Iris pigment epithelial cell (primary cell): ENCODE measurements at places on chromosomes 12 and 14.

DNA sequence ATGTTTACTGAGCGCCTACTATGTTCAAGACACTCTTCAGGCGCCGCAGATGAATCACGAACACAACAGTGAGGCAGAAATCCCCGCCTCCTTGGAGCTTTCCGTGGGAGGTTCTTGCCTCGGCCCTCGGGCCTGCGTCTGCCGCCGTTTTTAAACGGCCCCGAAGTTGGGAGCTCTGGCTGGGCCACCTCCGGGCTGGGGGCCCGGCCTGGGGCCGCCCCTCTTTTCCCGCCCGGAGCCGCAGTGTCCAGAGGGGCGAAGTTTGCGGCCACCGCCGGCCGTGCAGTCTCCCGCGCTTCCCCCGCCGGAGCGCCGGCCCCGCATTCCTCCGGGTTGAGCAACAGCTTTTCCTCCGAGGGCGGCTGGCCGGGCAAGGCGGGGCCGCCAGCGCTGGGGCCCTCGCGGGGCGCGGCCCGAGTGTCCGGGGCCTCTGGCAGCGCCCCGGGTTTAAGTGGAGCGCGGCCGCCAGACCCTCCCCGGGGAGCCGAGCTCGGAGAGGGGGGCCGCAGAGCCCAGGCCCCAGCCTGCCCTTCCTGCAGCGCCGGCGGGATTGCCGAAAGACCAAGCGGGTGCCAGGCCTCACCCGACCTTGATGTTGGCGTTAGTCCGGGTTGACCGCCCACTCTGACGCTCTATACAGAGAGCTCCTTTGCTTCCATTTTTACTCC is 18.7 kb upstream of the CTDSP2 start:
- peak; percentile 90 for DNase-seq

DNA sequence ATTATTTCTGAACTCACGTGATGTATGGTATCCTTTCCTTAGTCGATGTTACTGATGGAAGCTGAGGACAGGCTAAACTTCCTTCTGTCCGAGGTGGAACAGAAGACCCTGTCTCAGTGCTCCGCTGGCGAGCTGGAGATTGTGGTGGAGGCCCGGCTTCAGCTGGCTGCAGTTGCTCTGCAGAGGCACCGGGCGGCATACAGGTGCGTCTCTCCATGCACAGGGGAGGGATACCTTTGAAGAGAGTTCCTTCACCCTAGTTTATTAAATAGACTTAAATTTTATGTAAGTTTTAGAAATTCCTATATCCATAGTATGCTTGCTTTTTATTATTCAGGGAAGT is 186.7 kb upstream of the NEDD1 start:
- no peak for DNase-seq

- peak; percentile 82 for DNase-seq
These were observed 19.6 kb upstream of the ATP5MC2 start for GRCh38 chr12:53695152-53696145.

GRCh38 chr12:132395192-132395907 is 66.0 kb upstream of the GALNT9 start:
- DNase-seq = no peak

GRCh38 chr14:58633831-58634230 is 3.9 kb upstream of the DACT1 start:
- no peak for DNase-seq

- DNase-seq = no peak
These were observed 1318.4 kb downstream of the TMEM121 start for GRCh38 chr14:106844608-106845285.

DNA sequence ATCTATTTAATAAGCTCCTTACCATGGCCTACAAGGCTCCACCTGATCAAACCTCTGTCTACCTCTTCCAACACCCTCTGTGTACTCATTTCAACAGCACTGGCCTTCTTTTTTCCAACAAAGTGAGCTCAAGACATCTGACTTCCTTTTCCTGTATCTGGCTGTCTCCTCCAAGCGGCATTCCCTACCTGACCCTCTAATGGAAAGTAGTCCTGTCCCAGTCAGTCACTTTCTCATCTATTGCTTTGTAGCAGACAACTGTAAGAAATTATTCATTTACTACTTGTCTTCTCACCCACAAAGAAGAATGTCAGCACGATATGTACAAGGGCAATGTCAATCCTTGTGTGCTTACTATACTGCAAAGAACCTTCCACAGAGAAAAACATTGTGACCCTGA is 149.6 kb downstream of the MED13L start:
- DNase-seq = no peak

DNA sequence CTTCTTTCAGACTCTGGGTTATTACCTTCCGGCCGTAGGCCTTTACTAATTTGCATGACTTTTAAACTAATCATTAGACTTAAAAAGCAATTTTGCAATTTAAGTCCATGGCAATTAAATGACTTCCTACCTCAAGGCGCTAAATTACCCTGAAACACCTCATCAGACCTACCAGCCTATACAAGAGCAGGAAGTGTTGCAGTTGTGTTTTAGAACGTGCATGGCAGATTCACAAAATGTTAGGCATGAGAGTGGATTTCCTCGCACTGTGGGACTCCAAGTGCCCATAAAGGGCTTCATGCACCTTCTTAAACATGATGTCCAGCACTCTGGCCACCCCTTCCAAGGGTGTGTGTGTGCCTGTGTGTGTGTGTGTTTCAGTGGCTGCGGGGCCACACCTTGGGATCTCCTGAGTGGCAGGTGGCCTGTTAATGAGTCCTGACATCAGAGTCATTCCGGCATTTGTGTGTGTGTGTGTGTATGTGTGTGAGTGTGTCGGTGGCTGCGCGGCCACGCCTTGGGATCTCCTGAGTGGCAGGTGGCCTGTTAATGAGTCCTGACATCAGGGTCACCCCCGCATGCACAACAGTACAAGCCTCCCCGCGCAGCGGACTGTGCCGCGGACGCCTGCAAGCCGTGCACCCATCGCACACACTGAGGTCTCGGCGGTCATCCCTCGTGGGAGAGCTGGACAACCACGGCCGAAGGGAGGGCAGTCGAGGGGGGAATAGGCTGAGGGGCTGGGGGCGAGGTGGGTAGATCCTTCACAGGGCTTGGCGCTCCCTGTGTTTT is 900 bp downstream of the C2CD5 start:
- DNase-seq = peak; percentile 20

GRCh38 chr12:78386871-78387270 is 477.7 kb upstream of the SYT1 start:
- no peak for DNase-seq

DNA sequence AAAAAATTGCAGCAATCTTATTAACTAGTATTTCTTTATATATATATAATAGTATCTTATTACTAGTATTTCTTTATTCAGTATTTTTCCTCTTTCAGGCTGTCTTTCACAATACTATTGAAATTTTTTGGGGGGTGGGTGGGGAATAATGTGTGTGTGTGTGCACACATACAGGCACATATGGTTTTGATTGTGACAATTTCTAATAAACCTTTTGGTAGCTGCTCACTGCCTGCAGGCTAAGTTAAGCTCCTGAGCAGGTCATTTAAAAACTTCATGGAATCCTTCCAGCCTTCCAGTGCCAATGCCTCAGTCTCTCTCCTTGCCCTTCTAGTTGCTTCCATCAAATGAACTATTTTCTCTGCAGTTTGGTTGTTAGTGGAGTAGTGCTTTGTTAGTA is 490.1 kb downstream of the PCNX1 start:
- DNase-seq = no peak

DNA sequence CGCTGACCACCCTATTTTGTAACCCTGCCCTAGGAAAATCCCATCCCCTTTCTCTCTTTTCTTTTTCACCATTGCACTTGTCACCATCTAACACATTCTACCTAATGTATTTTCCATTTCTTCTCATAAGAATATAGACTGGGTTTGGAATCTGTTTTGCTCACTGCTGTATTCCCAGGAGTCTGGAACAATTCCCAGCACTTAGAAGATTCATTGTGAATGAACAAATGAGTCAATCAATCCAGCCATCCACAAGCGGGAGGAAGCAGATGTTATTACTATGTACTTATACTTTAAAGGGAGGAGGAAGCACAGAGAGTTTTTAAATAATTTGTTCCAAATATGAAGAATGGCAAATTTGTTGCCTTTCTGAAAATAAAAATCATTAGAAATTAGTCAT is 142.1 kb downstream of the KIF21A start:
- peak; percentile 30 for DNase-seq

DNA sequence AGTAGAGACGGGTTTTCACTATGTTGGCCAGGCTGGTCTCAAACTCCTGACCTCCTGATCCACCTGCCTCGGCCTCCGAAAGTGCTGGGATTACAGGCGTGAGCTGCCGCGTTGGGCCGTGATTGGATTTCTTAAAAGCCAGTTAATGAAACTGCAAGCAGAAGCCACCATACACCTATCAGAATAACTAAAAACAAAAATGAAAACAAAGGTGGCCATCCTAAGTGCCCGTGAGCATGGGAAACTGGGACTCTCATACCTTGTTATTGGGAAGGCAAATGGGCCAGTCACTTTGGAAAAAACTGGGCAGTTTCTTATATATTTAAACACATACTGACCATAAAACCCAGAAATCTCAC is 7.7 kb upstream of the TCTN1 start:
- DNase-seq = no peak

- no peak for DNase-seq
These were observed 160.3 kb upstream of the PELI2 start for GRCh38 chr14:55957950-55958349.

- DNase-seq = no peak
These were observed 4.8 kb downstream of the GMPR2 start for GRCh38 chr14:24237463-24237955.

- no peak for DNase-seq
These were observed 74.7 kb downstream of the PIWIL1 start for GRCh38 chr12:130412384-130412783.

DNA sequence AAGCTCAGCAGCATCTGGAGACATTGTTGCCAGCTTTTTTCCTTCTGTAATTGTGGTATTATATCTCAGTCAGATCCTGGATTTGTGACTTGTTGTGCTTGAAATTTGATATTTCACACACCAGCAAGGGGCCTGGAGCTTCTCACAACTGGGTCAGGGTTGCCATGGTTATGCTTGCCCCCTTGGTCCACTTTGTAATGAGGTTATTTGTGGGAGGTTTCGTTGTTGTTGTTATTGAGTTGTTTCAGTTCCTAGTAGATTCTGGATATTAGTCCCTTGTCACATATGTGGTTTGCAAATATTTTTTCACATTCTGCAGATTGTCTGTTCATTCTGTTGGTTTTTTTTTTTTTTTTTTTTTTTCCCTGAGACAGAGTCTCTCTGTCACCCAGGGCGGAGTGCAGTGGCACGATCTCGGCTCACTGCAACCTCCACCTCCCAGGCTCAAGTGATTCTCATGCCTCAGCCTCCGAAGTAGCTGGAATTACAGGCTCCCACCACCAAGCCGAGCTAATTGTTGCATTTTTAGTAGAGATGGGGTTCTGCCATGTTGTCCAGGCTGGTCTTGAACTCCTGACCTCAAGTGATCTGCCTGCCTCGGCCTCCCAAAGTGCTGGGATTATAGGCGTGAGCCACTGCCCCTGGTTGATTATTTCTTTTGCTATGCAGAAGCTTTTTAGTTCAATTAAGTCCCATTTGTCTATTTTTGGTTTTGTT is 80.6 kb upstream of the ETV6 start:
- no peak for DNase-seq

GRCh38 chr14:62081012-62081612 is 318.9 kb downstream of the SNAPC1 start:
- DNase-seq = no peak

DNA sequence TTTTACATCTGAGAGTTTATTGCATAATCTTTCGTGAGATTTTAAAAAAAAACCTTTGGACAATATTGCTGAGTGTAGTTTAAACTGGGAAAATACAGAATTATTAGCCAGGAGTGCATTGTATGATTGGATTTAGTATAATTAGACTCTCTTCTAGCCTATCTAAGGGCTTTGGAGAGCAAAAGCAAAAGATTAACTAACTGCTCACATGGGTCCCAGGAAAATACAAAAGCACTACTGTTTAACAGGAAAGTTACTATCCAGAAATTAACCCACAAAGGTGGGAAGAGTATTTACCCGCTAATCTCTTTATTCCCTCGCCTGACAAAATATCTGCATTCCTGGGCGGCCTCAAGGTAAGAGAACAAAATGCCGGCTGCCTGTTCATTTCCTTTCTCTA is 309.5 kb downstream of the ATXN7L3B start:
- no peak for DNase-seq

GRCh38 chr14:93543766-93544165 is 113.0 kb downstream of the UNC79 start:
- peak; percentile 20 for DNase-seq
